ENCODE measurements at places on chromosomes 4 and X. TPM values are rescaled to one million over a fixed set of nuclear protein-coding genes. Genes with fewer than 3 reads are reported as not detected.

DNA sequence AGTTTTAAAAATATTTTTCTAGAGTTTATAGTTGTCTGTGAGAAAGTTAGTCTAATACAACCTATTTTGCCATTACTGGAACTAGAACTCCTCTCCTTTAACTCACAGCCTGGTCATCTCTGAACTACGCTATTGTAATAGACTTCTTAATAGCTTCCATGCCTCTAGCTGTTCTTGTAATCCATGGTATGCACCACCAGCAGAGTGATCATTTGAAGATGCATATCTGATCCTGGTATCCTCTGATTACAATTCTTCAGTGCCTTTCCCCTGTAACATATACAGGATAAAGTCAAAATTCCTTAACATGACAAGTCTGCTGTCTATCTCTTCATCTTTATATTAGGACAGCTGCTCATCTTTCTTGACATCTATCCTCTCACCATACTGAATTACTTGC lies 37.6 kb upstream of the NALF2 start:
- DNase-seq, result no peak
- no peak overlapping the region for H3K4me3 ChIP-seq
- no peaks in the 10 kb centered on the region for H3K27me3 ChIP-seq
- no peaks in the 10 kb centered on the region for H3K4me1 ChIP-seq
- no peak overlapping the region for H3K27ac ChIP-seq
- no peaks in the 10 kb centered on the region for H3K36me3 ChIP-seq

DNA sequence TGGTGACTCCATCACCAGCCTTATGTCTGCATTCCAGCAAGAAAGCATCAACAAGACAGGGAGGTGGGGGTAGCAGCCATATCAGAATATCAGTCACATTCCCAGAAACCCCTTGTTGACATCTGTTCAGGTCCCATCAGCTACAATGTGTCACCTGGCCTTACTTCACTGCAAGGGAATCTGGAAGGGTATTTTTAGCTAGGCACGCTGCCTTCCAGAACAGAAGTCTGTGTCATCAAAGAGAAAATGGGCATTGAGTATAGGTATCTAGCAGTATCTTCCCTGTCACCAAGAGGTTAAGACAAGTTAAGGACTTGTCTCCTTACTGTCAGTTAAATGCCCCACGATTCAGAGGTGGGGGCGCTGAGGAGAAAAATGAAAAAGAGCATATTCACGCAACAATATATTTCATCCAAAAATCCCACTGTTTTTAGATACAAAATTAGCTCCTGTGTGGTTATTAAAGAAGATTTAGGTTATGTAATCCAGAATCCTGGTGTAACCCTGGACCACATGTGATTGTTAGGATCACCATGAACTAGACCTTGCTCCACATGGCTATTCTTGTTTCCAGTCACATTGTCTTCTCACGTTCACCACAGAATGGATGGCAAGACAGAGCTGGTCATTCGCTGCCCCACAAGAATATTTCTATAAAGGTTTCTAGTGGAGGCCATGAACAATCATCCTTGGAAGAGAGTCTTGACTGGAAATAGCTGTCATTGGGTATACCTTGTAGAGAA lies 60.0 kb upstream of the PDHA1 start:
- no peak overlapping the region for H3K4me3 ChIP-seq
- H3K27ac ChIP-seq, result no peak overlapping the region
- H3K36me3 ChIP-seq, result no peaks in the 10 kb centered on the region
- no peak for DNase-seq

GRCh38 chrX:101708163-101708562 lies 48.5 kb upstream of the ARMCX2 start:
- DNase-seq, result no peak
- no peaks in the 10 kb centered on the region for H3K4me1 ChIP-seq
- no peak overlapping the region for H3K4me3 ChIP-seq
- no peak overlapping the region for H3K27ac ChIP-seq
- H3K36me3 ChIP-seq, result no peaks in the 10 kb centered on the region
- no peaks in the 10 kb centered on the region for H3K27me3 ChIP-seq

DNA sequence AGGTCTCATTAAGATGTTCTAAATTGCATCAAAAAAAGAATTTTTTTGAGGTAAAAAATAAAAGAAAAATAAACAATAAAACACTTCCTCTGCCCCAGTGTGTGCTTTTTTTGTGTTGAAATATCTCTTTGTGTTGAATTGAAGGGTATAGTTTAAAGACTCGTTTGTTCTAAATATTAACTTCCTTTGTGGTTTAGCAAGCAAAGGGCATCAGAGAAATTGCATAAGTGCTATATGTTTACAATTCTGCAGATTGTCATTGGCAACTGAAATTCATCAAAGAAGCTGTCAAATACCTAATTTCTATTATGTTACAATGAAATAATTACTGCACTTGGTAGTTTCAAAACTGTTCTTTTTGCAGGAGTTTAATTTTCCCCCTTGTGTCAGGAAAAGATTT lies 260.5 kb downstream of the DKK2 start:
- H3K4me3 ChIP-seq, result no peak overlapping the region
- no peak overlapping the region for H3K27ac ChIP-seq
- H3K4me1 ChIP-seq, result no peaks in the 10 kb centered on the region

DNA sequence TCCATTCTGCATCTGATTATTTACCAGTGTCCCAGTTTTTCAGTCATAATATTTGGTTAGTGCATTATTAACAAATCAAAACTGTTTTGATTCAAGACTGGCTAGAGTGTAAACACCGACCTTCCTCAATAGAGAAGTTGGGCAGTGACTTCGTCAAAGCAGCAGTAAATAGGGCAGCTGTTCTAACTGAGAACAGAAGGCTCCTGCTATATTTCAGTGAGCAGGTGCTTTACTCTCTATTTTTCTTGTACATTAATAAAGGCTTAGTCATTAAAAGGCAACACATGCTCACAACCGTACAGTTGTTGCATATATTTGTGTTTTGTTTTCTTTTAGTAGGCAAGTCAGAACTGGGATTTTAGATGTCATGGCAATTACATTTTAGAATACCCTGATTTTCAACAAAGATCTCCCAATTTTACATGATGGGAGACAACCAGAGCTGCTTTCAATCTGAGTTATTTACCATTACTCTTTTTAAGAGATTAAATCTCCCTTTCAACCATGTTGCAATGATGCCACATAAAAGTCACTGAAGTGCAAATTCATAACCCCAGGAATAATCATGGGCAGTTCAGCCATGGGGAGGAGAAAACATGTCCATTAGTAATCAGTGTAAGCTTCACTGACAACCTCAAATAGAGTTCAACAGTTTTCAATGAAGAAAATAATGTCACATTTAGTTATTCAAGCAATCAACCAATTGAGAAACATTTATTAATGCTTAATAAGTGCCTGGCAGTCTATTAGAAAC lies 233.3 kb downstream of the NDST4 start:
- H3K27ac ChIP-seq, result no peak overlapping the region
- no peaks in the 10 kb centered on the region for H3K4me1 ChIP-seq
- H3K4me3 ChIP-seq, result no peak overlapping the region
- DNase-seq, result no peak

- no peak overlapping the region for H3K4me3 ChIP-seq
- DNase-seq, result no peak
- no peaks in the 10 kb centered on the region for H3K36me3 ChIP-seq
- H3K27me3 ChIP-seq, result no peaks in the 10 kb centered on the region
- H3K4me1 ChIP-seq, result no peaks in the 10 kb centered on the region
These were observed 492.1 kb downstream of the PACRGL start for GRCh38 chr4:21192367-21192766.

- H3K27ac ChIP-seq, result peak overlapping the region; percentile 84
- peaks cover 20% of the 10 kb centered on the region for H3K4me1 ChIP-seq
- peak overlapping the region; percentile 62 for H3K4me3 ChIP-seq
These were observed 3.1 kb downstream of the MAMLD1 start for GRCh38 chrX:150365990-150366911.

Gene PPP2R2C
- 2.7 TPM for total RNA-seq

Data from esophagus muscularis mucosa (tissue), 4 donors.